ENCODE measurements at places on chromosomes 7 and 10.

GRCh38 chr7:94856643-94857042 lies 50.8 kb upstream of the PPP1R9A start:
- DNase-seq, result no peak

- DNase-seq, result peak; percentile 6
Observed at GRCh38 chr7:123533929-123534382, 439 bp downstream of the IQUB start.

DNA sequence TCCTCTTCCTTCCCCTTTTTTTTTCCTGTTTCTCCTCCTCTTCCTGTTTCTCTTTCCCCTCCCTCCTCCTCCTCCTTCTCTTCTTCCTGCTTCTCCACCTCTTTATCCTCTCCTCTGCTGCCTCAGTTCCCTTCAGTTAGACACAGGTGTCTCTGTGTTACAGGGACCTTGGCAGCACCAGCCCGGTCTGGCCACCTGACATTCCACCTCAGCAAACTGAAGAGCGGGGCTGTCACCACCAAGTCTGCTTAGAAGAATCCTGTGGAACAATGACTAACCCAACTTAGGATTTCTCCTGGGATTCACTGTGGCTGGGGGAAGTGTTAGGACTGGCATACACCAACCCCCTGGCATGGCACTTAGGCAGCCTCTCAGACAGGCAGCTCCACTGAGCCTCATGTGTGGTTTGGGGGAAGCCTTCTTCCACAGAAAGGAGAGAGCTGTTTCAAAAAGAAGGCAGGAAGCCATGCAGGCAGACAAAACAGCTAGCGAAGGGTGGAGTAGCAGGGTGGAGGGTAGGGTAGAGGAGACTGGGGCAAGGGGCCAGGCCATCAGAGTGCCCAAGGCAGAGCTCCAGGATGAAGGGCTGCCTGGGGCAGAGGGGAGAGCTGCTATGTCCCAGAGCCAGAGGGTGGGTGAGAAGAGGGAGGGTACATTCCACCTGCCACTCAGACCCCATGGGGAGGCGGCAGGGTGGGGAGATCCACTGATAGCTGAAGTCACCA lies 13.2 kb upstream of the GDF10 start:
- no peak for DNase-seq

- no peak for DNase-seq
Observed at GRCh38 chr7:70635633-70636032, 496.3 kb upstream of the GALNT17 start.

GRCh38 chr7:135263321-135263970 lies 29.8 kb downstream of the STRA8 start:
- no peak for DNase-seq

DNA sequence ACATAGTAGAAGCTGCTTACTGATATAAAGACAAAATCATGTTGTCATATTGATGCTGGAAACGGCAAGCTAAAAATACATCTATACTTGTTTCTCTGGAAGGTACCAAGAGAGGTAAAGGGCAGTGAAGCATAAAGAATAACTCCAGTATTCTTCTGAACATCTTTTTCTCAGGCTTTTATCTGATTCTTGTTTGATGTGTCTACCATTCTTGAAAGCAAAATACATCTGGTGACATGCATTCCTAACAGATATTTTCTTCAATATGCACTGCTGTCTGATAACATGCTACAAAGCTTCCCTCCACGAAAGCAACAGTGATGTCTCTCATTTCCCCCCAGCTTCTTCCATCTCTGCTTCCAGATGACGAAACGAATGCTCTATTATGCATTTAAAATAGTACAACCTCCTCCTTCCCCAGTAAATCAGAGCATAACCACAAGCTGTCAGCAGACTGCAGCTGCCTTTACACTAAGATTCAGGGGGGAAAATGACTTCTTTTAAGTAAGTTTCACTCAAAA lies 100.8 kb downstream of the ARHGAP21 start:
- no peak for DNase-seq

GRCh38 chr7:5689118-5689517 lies 92.3 kb downstream of the RNF216 start:
- peak; percentile 30 for DNase-seq

- DNase-seq, result no peak
Observed at GRCh38 chr7:141161550-141162535, 88.0 kb downstream of the TMEM178B start.

- no peak for DNase-seq
Observed at GRCh38 chr10:71754562-71754961, 18.8 kb downstream of the VSIR start.

DNA sequence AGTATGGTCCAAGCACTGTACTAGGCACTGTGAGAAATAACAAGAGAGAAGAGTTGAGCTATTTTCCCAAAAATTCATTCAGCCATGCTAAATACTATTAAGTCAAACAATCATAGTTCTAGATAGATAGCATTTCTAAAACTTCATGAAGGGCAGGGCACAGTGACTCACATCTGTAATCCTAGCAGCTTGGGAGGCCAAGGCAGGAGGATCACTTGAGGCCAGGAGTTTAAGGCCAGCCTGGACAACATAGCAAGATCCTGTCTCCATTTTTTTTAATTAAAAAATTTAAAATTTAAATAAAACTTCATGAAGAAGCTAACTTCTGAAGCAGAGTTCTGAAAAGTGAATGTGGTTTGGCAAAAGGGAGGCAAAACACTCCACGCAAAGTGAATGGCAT lies 29.9 kb downstream of the USP54 start:
- DNase-seq, result no peak

GRCh38 chr7:26365077-26365900 lies 73.6 kb downstream of the SNX10 start:
- peak; percentile 37 for DNase-seq

DNA sequence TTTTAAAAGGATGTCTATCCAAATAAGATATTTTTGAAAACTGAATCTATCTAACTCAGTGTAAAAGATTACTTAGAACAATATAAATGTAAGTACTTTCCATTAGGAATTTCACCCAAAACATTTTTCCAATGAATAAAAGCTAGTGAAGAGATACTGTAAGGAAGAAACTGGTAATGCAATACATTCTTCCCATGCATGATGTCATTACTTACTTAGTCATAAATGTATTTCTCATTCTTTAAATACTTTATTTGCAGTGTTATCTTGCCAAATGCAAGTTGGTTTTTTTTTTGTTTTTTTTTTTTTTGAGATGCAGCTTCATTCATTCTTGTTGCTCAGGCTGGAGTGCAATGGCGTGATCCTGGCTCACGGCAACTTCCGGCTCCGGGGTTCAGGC lies 265.6 kb downstream of the PHF14 start:
- no peak for DNase-seq

GRCh38 chr7:11538751-11539299 lies 293.2 kb downstream of the THSD7A start:
- no peak for DNase-seq

DNA sequence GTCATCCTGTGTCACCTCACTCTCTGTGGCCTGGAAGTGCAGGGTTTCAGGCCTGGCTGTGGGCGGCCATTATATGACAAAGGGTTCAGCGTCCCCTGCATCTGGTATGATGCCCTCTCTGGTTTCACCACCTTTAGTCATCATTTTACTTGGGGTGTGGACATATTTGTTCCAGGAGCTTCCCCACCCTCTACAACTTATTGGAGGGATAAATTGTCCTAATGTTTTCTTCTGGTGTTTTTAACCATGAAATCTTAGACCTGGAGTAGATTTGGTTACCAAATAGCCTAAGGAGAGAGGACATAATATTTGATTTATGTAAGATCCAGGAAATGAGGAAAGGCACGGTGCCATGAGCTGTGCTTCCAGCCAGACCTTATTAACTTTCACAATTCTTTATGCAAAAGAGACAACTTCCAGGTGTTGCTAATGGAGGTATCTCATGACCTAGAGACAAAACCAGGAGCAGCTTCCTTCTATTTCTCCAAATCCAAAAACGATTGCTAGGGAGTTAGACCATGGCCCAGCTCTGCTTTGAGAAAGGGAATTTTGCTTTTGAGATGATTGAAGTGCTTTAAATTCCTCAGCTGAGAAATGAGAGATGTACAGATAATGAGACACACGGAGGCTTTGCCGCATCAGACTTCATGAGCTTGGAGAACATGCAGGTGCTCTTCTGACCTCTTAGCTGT lies 20.9 kb downstream of the WBP1L start:
- no peak for DNase-seq

DNA sequence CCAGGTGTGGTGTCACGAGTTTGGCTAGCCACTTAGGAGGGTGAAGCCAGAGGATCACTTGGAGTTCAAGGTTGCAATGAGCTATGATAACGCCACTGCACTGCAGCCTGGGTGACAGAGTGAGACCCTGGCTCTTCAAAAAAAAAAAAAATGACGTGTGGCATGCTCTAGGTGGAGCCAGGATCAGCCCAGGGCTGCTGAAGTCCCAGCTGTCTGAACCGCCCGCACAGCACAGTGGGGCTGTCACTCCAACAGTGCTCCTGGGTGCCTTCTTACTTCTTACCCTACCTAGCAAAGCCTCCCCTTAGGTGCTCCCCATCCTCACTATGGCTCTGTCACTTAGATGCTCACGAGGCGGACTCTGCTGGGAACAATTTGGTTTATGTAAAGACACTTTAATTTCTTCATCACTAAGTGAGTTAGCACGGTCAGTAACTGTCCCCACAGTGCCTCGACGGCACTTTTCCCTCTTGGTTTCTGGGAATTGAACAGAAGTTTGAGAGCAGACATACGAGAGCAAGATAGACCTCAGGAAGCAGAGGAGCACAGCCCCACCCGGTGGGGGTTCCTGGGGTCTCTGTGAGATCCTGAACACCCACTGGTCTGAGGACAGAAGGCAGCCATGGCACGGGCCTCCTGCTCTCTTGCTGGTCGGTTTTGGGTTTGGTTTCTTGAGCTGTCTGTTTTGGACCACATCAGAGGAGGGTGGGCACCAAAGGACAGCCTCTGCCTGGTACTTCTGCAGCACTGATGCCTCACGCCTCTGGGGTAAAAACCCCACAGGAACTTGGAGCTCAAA lies 66.2 kb upstream of the BTBD16 start:
- no peak for DNase-seq

GRCh38 chr10:101775273-101776160 lies at the start of gene FGF8:
Gene FGF8, minus strand, starts transcription at chr10:101776114. Its CDS starts 214 bp downstream, at chr10:101775900.
- no peak for DNase-seq

Measured in effector CD4-positive, alpha-beta T cell (primary cell).